Thymus (tissue), 14 donors: ENCODE measurements at places on chromosomes 12 and 14. TPM values are rescaled to one million over a fixed set of nuclear protein-coding genes. Genes with fewer than 3 reads are reported as not detected.

DNA sequence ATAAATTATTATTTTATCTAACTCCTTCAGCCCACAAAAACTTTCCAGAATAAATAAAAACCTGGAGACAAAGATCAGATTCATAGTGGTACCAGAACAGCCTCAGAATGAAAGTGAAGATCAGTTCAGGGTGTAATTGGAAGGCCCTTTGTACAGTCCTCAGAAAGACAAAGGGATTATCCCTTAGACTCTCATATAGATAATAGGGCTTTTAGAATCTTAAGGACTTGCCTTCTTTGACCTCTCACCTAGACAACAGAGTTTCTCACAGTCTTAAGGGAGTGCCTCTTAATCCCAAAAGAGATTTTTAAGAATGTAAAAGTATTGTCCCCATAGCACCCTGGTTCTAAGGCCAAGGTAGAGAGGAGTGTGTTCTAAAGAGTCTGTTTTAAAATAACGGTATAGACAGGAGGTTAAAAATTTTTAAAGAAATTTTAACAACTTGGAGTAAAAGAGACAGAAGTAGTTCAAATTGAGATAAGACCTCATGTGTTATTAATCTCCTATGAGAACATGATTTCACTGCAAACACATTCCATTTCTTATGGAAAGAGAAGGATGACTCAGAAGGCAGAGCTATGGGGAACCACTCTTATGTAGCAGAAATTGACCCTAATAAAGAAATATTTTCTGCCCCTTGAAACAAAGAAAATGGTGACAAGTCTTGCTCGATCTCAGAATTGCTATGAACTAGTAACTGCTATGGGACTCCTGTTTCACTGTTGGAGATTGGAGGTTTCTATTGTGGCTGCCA lies 24.2 kb upstream of the NOVA1 start:
- H3K27ac ChIP-seq, result no peak overlapping the region
- no peaks in the 10 kb centered on the region for H3K27me3 ChIP-seq
- no peak for DNase-seq
- H3K4me1 ChIP-seq, result no peaks in the 10 kb centered on the region
- no peaks in the 10 kb centered on the region for H3K36me3 ChIP-seq
- no peak overlapping the region for H3K4me3 ChIP-seq

GRCh38 chr14:51597261-51598001 lies 54.3 kb upstream of the FRMD6 start:
- no peaks in the 10 kb centered on the region for H3K27me3 ChIP-seq
- no peak for DNase-seq
- no peaks in the 10 kb centered on the region for H3K4me1 ChIP-seq
- no peaks in the 10 kb centered on the region for H3K36me3 ChIP-seq
- no peak overlapping the region for H3K4me3 ChIP-seq

DNA sequence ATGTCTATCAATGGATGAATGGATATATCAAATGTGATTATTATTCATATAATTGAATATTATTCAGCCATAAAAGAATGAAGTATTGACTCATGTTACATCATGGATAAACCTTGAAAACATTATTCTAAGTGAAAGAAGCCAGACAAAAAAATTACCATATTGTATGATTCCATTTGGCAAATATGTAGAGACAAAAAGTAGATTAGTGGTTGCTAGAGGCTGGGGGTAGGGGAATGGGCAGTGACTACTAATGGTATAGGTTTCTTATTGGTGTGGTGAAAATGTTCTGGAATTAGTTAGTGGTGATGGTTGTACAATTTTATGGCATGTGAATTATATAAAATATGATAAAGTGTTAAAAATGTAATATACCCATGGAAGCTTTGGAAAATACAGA lies 31.8 kb upstream of the GNS start:
- no peaks in the 10 kb centered on the region for H3K27me3 ChIP-seq
- H3K4me1 ChIP-seq, result no peaks in the 10 kb centered on the region
- H3K4me3 ChIP-seq, result no peak overlapping the region
- H3K36me3 ChIP-seq, result no peaks in the 10 kb centered on the region
- no peak for DNase-seq

DNA sequence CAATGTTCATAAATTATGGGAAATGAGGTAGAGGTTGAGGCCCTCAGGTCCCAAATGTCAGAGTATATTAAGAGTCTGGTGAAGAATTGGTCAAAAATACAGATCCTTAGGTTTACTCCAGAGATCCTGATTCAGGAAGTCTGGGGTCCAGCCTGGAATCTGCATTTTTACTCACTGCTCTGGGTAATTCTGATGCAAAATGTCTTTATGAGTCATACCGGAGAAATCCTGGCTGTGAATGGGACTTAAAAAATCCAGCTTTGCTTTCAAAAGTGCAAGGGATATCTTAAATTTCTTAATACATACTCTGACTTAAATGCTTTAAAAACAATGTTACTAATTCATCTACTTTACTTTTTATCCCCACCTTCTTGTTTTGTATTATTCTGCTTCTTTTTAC lies 74.5 kb downstream of the FERMT2 start:
- H3K27ac ChIP-seq, result no peak overlapping the region
- no peaks in the 10 kb centered on the region for H3K27me3 ChIP-seq
- H3K36me3 ChIP-seq, result no peaks in the 10 kb centered on the region
- no peak for DNase-seq

GRCh38 chr12:65653946-65654629 lies 170.2 kb upstream of the HMGA2 start:
- no peak for DNase-seq
- no peaks in the 10 kb centered on the region for H3K36me3 ChIP-seq
- no peak overlapping the region for H3K27ac ChIP-seq

DNA sequence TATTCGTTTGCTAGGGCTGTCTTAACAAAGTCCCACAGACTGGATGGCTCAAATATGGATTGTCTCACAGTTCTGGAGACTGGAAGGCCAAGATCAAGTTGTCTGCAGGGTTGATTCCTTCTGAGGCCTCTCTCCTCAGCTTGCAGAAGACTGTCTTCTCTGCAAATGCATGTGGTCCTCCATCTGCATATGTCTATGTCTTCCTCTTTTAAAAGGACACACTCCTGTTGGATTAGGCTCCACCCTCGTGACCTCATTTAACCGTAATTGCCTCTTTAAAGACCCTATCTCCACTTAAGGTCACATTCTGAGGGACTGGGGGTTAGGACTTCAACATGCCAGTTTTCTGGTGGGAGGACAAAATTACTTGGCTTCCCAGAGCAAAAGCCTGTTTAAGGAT lies 123.3 kb downstream of the SLC38A6 start:
- no peaks in the 10 kb centered on the region for H3K36me3 ChIP-seq
- H3K4me1 ChIP-seq, result peaks cover 8% of the 10 kb centered on the region
- no peak overlapping the region for H3K4me3 ChIP-seq
- DNase-seq, result no peak

DNA sequence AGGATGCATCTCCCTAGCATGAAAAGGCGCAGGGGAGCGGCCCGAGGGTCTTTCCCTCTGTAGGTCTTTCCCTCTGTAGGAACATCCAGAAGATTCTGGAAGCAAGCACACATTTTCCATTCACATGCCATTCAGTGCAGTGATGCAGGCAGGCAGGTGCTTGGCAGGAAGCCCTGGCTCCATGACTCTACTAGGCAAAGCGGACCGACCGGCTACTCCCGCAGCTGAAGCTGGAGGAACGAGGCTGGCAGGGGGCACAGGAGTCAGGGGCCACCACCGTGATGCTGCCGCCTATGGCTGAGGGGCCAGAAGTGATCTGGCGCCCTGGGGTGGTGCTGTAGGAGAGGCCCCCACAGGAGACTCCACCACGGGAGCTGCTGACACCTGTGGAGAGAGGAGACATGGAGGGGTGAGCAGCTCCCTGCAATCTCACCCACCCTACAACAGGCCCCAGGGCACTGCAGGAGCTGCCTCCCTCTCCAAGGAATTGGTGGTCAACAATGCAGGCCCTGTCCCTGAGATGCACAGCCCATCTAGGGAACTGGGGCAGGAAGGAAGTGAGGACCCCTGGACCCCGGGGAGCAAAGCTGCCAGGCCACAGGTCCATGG lies 6.5 kb downstream of the KRT85 start:
- no peak overlapping the region for H3K27ac ChIP-seq
- H3K27me3 ChIP-seq, result no peaks in the 10 kb centered on the region
- no peak for DNase-seq
- H3K4me1 ChIP-seq, result no peaks in the 10 kb centered on the region

GRCh38 chr14:30159374-30159773 lies 231.7 kb upstream of the PRKD1 start:
- H3K36me3 ChIP-seq, result no peaks in the 10 kb centered on the region
- H3K27ac ChIP-seq, result no peak overlapping the region
- no peaks in the 10 kb centered on the region for H3K4me1 ChIP-seq
- no peaks in the 10 kb centered on the region for H3K27me3 ChIP-seq

DNA sequence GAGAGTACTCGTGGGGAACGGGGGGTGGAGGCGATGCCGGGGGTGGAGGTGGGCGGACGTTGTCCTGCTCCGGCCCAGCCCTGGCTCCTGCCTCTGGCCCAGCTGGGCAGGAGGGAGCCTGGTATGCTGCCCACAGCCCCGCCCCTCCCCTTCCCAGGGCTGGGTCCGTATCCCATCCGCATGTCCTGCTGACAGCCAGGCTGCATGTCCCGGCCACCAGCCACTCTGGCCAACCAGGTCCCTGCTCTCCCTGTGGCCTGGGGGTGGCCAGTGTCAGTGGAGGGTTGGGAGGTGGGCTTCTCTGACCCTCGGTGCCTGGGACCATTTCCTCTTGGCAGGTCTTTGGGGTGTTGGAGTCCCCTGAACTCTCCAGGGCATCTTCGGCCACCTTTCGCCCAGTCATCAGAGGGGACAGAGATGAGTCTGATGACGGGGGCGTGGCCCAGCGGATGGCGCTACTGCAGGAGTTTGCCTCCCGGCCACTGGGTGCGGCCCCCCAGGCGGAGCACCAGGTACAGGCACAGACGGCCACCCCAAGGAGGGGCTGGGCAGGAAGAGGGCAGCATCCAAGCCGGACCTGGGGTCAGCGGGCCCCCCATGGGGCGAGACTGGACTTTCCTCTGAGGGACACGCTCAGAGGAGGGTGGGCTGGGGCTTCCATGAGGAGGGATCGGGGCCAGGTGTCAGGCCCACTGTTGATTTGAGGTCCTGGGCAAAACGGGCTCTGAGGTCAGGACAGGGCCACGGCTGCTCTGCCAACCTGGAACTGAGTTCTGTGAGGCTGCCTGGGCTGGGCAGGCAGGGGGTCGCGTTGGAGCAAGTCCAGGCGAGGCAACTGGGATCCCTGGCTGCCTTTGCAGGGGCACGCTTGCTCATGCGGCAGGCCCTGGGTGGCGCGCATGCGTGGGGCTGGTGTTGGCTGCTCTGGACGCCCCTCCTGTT lies 20.2 kb downstream of the CEP170B start:
- DNase-seq, result no peak
- no peaks in the 10 kb centered on the region for H3K4me1 ChIP-seq
- no peak overlapping the region for H3K27ac ChIP-seq
- H3K27me3 ChIP-seq, result no peaks in the 10 kb centered on the region
- H3K4me3 ChIP-seq, result no peak overlapping the region
- no peaks in the 10 kb centered on the region for H3K36me3 ChIP-seq

DNA sequence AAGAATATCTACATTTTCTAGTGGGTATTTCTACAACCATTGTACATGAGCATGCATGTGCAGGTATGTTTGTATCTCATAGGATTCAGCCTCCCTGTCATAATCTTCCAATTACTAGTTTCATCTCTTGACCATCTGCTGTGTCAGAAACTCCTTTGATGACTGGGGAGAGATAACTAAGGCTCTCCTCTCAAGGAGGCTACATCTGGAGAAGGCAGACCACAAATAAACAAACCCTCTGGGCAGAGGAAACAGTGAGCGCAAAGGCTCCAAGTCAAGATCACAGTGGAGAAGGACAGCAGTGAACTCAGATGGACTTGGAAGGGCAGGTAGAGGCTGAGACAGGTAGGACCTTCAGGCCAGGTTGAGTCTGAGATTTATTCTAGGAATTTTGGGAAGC lies 166.4 kb downstream of the PELI2 start:
- no peak overlapping the region for H3K27ac ChIP-seq
- no peaks in the 10 kb centered on the region for H3K27me3 ChIP-seq
- H3K4me3 ChIP-seq, result no peak overlapping the region
- peaks cover 28% of the 10 kb centered on the region for H3K36me3 ChIP-seq
- no peaks in the 10 kb centered on the region for H3K4me1 ChIP-seq
- DNase-seq, result no peak

- H3K27me3 ChIP-seq, result peaks cover 4% of the 10 kb centered on the region
- H3K4me3 ChIP-seq, result peak overlapping the region; percentile 97
- H3K36me3 ChIP-seq, result peaks cover 69% of the 10 kb centered on the region
- peaks cover 20% of the 10 kb centered on the region for H3K4me1 ChIP-seq
- DNase-seq, result no peak
These were observed 1.2 kb downstream of the PITPNM2 start for GRCh38 chr12:123149501-123150274.

DNA sequence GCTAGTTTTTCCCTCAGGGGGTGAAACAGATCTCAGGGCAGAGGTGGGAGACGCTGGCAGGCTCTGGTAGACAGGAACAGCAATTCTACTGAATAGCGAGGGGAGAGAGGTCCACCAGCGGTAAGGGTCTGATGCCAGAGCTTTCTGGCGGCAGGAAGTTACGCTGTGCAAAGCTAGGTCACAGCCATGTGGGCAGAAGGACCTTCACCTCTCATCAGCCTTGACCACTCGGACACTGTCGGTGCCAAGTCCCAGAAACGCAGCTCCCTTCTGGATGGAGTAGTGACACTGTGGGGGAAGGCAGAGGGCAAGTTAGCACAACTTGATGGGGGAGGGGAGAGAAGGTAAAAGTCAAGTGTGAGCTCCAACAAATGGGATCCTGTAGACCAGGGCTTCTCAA lies 10.3 kb upstream of the ZNF740 start:
- H3K4me1 ChIP-seq, result no peaks in the 10 kb centered on the region
- no peak for DNase-seq
- no peak overlapping the region for H3K27ac ChIP-seq
- no peaks in the 10 kb centered on the region for H3K27me3 ChIP-seq
- H3K36me3 ChIP-seq, result peaks cover 16% of the 10 kb centered on the region

DNA sequence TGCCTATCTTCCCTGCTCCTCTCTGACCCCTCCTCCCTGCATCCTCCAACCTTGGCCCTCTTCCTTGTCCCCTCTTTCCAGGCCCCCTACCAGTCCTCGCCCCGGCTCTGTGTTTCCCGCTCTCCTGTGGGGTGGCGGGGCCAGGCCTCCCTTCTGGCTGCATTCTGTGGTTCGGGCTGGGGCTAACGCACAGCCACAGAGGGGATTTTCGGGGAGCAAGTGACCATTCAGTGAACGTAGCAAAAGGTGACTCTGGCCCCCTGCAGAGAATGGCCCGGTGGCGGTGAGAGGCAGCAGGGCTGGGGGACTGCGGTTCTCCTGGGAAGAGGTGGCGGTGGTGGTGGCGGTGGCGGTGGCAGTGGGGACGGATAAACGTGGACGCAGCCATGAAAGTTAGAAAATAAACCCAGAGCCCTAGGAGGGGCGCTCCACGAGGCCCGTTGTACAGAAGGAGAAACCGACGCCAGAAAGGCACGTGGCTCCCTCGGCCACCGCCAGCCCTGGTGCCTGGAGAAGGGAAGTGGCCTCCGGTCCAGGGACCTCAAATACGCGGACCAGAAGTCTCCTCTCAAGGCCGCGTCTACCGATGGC lies 269.6 kb downstream of the ADGRD1 start:
- H3K36me3 ChIP-seq, result no peaks in the 10 kb centered on the region
- H3K27ac ChIP-seq, result no peak overlapping the region
- H3K27me3 ChIP-seq, result peaks cover 7% of the 10 kb centered on the region
- H3K4me1 ChIP-seq, result peaks cover 12% of the 10 kb centered on the region
- DNase-seq, result no peak

- H3K27me3 ChIP-seq, result no peaks in the 10 kb centered on the region
- H3K27ac ChIP-seq, result peak overlapping the region; percentile 47
- no peaks in the 10 kb centered on the region for H3K4me1 ChIP-seq
- no peaks in the 10 kb centered on the region for H3K36me3 ChIP-seq
These were observed 136.9 kb downstream of the SCARB1 start for GRCh38 chr12:124726596-124727263.

The GUCY2C gene
- total RNA-seq, result under 0.01 TPM

The BCAT1 gene
- 18.5 TPM for total RNA-seq

The AMN1 gene
- total RNA-seq, result 23.5 TPM

The ERP27 gene
- 1.3 TPM for total RNA-seq

The SLC22A17 gene
- 1.2 TPM for total RNA-seq

The TPPP2 gene
- total RNA-seq, result not detected
